ENCODE measurements at places on chromosomes 13 and 19. TPM values are rescaled to one million over a fixed set of nuclear protein-coding genes. Genes with fewer than 3 reads are reported as not detected.

GRCh38 chr13:24684600-24684998 lies 4.4 kb downstream of the ATP12A start:
- peaks cover 3% of the 10 kb centered on the region for H3K36me3 ChIP-seq
- peak overlapping the region; percentile 61 for H3K27ac ChIP-seq
- H3K4me3 ChIP-seq = peak overlapping the region; percentile 28
- peaks cover 30% of the 10 kb centered on the region for H3K27me3 ChIP-seq
- DNase-seq = no peak

- H3K27ac ChIP-seq = no peak overlapping the region
- DNase-seq = no peak
- no peak overlapping the region for H3K4me3 ChIP-seq
- no peaks in the 10 kb centered on the region for H3K4me1 ChIP-seq
These were observed 73.3 kb upstream of the ATXN8OS start for GRCh38 chr13:70034286-70034685.

- H3K4me1 ChIP-seq = peaks cover 4% of the 10 kb centered on the region
- no peaks in the 10 kb centered on the region for H3K27me3 ChIP-seq
- H3K27ac ChIP-seq = no peak overlapping the region
- no peaks in the 10 kb centered on the region for H3K36me3 ChIP-seq
These were observed 70.4 kb downstream of the SUCLA2 start for GRCh38 chr13:47930649-47931165.

Gene SLC1A5
- 13.6 TPM for total RNA-seq
